ENCODE measurements at places on chromosomes 5 and 9.

GRCh38 chr5:54705994-54706653 lies 188.6 kb downstream of the SNX18 start:
- no peak for DNase-seq

- no peak for DNase-seq
Observed at GRCh38 chr5:6717687-6718086, 4.5 kb downstream of the TENT4A start.

DNA sequence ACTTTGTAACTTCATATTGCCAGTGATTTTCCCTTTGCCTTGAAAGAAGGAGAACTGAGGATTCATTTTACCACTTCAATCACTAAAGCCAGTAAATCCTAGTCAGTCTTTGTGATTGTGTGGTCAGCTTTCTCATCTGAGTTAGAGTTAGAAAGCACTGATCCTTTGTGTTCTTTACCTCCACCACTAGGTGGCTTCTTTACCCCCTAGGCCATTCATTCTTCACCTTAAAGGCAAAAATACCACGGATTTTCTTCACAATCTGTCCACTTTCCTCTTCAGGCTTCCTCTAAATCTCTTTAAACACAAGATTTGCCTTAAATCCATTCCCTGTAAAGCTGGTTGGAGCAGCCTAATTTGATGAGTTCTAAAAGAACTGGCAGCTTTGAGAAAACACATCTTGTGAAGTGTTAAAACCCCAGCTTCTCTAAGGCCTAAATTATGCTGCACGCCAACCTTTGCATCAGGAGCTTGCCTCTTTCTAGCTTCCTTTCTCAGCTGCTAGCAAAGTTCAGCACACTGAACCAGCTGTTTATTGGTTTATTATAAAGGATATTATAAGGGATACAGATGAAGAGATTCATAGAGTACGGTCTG lies 20.4 kb downstream of the BDP1 start:
- DNase-seq = peak; percentile 10

- peak; percentile 8 for DNase-seq
Observed at GRCh38 chr5:28014779-28015178, 976.4 kb upstream of the CDH9 start.

- no peak for DNase-seq
Observed at GRCh38 chr9:69933445-69933844, 110.2 kb upstream of the MAMDC2 start.

- DNase-seq = no peak
Observed at GRCh38 chr5:116550082-116550481, 24.5 kb downstream of the SEMA6A start.

DNA sequence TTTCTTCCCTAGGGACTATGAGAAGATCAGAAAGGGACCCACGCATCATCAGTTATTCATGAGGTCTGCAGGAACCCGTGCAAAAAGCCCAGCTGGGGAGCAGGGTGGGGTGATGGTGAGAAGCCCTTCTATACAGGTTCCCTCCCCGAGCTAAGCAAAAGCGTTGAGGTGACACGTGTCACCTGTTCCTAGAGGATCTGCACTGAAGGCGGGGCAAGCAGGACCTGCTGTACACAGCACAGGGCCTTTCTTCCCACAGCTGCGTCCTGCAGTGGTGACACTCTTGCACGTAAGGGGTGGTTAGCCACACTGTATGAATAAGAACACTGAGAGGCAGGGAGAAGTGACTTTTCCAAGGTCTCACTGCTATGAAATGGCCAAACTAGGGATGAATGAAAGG lies 37.2 kb upstream of the SH3PXD2B start:
- DNase-seq = no peak

DNA sequence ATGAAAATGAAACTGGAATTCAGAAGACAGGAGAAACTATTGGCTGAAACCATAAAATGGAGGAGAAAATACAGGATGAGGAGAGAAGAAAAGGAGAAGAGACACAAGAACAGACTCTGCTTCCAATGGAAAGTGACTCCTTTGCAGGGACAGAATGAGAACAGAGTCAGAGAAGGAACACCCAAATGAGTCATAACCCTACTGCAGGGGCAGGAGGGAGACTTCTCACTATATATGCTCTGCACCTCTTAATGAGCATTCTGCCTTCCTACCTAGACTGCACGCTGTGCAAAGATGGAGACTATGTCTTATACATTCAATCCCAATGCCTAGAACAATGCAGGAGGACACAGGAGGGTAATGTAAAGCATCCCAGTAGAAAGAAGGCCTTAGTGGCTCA lies 2.1 kb downstream of the SAXO1 start:
- DNase-seq = no peak

GRCh38 chr5:87136096-87136495 lies 131.6 kb upstream of the RASA1 start:
- no peak for DNase-seq

GRCh38 chr5:88924330-88924657 lies 41.3 kb upstream of the MEF2C start:
- DNase-seq = no peak

DNA sequence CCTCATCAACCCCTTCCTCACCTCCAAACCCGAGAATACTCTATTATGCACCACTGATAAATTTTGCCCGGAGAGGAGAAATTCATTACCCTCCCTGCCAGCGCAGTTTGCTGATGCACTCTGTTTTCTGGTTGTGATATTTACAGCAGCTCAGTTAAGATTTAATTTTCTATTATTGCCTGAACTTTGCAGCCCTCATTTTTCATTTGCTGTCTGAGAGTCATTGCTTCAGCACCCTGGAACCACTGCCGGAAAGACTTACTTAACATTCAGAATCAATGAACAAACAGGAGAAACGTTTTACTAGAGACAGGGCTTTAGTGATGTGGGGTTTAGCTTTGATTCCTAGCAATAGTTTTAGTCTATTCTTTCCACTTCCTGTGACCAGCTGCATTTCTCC lies 56.7 kb upstream of the MAMDC2 start:
- DNase-seq = no peak

DNA sequence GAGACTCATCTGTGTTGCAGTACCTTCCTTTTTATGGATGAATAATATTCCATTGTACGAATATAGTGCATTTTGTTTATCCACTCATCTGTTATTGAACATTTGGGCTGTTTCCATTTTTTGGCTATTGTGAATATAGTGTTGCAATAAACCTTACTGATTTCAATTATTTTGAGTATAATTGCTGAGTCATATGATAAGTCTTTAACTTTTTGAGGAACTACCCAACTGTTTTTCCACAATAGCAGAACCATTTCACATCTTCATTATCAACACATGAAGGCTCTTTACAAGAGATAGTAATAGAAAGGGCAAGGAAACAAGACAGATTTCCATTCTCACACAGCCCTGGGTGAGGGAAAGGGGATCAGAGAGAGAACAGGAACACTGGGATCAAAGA lies 329.2 kb downstream of the RAB3C start:
- no peak for DNase-seq

DNA sequence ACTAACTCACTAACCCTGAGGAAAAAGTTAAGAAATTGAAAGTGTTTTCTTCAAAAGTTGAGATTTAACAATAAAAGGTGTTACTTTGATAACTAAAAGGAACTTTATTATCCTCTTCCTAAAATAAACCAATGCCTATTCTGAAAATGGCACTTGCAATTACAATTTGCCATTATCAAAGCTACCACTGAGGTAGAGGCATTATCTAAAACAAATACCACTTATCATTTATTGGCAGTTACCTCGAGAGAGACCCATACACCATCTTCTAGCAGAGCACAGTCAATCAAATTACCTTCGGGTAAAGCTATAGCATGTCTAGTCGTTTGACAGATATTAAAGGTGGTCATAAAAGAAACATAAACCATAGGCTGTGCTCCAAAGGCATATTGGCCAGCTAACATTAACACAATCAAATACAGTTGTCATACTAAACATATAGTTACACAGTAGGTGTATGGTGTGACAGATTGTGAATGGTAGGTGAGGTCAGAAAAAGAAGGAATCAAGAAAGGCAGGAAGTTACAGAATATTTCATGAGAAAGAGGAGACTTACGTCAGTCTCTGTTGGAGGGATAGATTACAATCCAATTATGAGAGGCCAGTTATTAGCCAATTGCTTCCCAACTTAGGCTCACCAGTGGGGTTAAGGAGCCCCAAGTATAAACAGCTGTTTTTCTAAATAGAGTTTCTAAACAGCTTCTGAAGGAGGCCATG lies 56.3 kb downstream of the VCAN start:
- no peak for DNase-seq

DNA sequence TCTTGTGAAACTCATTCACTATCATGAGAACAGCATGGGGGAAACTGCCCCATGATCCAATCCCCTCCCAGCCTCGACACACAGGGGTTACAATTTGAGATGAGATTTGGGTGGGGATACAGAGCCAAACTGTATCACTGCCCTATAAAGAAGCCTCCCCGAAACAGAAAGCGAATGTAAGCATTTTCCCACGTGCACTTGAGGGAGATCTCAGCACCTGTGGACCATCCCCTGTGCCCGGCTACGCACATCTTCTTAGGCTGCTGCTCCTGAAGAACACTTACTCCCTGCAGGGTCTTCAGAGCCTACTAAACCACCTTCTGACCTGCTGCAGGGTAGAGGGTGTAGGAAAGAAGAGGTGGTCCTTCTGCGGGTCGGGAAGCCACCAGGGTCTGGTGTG lies 410.2 kb upstream of the IRX2 start:
- no peak for DNase-seq

- DNase-seq = no peak
Observed at GRCh38 chr5:75471193-75471592, 40.2 kb downstream of the CERT1 start.

DNA sequence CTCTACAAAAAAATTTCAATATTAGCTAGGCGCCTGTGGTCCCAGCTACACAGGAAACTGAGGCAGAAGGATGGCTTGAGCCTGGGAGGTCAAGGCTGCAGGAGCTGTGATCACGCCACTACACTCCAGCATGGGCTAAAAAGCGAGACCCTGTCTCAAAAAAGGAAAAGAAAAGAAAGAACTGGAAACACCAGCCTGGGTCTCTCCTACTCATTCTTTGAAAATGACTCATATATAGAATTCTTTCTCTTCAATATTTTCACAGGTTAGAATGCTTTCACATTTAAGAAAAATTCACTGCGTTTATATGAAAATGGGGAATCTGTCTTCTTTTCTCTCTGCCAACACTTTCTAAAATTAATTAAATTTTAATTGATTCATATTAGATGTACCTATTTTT lies 115.6 kb downstream of the TRPM6 start:
- no peak for DNase-seq

GRCh38 chr5:96901384-96901783 lies 25.1 kb downstream of the ERAP2 start:
- no peak for DNase-seq

DNA sequence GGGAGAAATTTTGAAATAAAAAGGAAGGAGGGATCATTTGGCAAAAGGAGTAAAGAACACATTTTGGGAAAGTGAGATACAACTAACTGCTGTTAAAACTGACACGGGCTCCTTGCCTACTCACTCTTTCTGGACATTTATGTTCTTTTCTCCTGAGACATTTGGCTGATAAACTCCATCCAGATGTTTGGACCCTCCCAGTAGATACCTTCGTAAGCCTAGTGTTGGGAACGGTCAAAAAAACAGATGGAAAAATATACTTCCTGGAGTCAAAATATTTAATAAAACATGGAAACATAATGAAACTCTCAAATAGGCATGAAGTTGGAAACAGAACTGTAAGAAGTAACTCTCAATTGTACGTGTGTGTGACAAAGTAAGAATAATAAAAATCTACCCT lies 360.1 kb upstream of the RIOK2 start:
- no peak for DNase-seq

GRCh38 chr9:129489838-129490582 lies 130.9 kb downstream of the C9orf50 start:
- DNase-seq = no peak

- DNase-seq = peak; percentile 96
Observed at GRCh38 chr5:139149477-139150199, 48.5 kb downstream of the SIL1 start.

DNA sequence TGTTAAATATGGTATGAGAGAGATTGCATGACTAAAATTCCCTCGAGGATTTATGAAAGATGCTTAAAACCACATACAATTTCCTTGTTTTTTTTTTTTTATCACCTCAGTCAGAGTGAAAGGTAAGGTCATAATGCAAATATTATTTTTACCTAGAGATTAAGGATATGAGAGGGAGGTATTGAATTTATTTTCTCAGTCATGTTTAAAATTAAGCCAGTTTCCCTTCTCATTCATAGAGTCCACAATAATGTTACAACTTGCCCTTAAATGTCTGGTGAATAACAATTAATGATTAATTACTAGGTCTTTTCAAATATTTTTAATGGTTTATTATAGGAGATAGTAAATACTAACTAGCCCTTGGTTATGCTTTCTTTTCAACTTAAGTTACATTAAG lies 144.9 kb upstream of the HAPLN1 start:
- no peak for DNase-seq

DNA sequence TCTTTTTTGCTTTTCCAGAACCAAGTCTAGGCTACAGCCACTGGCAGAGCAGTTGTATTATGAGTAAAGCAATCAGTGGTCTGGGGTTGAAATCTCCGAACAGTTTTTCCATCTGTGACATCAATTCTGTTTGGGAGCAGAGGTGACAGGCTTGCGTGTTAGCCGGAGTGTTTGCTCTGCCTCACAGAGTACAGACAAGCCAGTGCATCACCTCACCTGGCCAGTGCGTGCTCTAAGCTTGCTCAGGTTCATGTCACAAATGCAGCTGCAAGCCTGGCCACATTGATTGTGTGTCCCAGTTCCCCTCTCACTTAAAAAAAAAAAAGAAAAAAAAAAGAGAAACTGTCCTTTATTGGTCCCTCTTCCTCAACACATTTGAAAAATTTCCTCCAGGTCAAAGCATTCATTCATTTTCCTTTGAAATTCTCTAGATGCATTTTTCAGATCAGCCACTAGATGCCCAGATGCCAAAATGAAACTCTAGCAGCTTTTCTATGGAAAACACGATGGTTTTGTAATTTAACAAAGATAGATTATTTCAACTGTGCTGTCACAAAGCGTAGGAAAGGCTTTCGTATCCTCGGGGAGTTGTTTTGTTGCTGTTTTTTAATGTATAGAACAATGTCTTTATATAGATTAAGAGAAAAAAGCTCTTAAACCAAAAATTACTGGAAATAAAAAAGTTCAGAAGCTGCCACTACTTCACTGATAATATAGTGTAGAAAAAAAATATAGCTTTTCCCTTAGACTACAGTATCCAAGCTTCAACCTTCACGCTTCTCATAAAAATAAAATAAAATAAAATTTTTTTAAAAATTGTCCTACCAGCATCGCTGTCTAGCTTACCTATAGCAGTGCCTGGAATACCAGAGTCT lies 585.5 kb downstream of the TLE1 start:
- DNase-seq = no peak

- peak; percentile 13 for DNase-seq
Observed at GRCh38 chr9:78143281-78144007, 92.4 kb upstream of the CEP78 start.
